ENCODE measurements at places on chromosomes 4 and X.

- DNase-seq = no peak
Observed at GRCh38 chrX:19280636-19281035, 63.1 kb upstream of the PDHA1 start.

- no peak for DNase-seq
Observed at GRCh38 chrX:120309873-120310705, 1.2 kb downstream of the TMEM255A start.

GRCh38 chr4:70678383-70678999, 9.8 kb upstream of the UTP3 start:
- no peak for DNase-seq

DNA sequence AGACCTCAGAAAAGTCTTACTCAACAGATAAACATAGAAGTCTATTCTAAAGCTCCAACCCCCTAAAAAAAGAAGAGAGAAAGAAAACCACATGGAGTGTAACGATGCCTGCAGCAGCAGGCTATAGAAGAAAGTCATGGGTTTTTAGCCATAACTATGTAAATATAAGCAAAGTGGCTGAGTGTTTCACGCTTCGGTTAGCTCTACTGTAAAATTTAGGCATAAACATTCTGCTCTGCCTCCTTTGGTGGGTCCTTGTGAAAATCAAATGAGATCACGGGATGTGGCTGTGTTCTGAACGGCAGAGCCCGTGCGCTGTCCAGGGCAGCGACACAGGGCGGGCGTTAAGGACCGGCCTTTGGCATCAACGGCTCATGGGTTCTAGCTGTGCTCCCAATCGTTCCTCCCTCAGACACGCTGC, 78.4 kb downstream of the IRF2 start:
- no peak for DNase-seq

DNA sequence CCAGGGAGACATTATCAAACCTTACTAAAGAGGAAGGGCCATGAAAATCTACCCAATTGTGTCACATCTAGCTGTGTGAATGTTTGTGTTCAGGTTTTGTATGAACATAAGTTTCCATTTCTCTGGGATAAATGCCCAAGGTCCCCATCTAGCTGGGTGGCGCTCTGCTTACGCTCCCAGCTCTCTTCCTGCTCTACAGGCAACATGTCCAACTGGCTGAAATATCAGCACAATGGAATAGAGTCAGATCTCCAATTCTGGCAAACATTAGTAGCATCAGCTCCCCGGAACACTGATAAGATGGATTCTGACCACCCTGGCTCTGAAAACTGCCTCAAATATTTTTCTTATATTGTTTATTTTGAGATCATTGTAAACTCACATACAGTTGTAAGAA, 74.8 kb downstream of the IRF2 start:
- no peak for DNase-seq

- no peak for DNase-seq
Observed at GRCh38 chr4:19739101-19739651, 512.5 kb upstream of the SLIT2 start.

- no peak for DNase-seq
Observed at GRCh38 chrX:22746081-22746480, 253.7 kb upstream of the DDX53 start.

GRCh38 chr4:150561143-150561737, 20.7 kb upstream of the MAB21L2 start:
- no peak for DNase-seq

GRCh38 chrX:108875548-108875947, 139.2 kb upstream of the IRS4 start:
- no peak for DNase-seq

DNA sequence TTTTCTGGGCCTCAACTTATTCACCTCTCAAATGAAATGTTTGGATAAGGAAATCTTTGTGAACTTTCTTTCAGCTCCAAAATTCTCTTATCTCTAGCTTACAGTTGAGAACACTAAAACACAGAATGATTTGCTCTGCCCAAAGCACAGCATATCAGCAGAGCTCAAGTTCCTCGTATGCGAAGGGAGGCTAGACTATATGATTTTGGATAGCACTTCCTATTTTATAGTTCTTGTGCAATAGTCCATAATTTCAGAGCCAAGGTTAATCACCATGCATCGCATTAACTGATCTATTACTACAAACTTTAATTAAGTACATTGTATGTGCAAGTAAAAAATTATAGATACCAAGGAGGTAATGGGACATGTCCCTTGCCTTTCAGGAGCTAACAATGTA, 27.0 kb upstream of the KLHL13 start:
- no peak for DNase-seq

DNA sequence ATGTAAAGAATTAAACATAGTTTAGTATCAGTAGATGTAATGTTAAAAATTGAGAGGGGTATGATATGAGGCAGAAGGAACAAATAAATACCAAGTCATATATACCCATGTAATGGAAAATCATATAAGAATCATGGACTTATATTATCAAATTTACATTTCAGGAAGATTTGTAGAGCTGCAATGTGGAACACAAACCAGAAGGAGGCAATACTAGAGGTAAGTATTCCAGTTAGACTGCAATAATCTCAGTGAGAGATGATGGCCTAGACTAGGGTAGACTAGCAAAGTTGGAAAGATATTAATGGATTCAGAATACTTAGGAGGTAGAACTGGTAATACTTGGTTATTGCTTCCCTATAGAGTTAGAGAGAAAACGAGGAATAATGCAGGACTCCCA, 603.0 kb upstream of the KLHL4 start:
- no peak for DNase-seq

DNA sequence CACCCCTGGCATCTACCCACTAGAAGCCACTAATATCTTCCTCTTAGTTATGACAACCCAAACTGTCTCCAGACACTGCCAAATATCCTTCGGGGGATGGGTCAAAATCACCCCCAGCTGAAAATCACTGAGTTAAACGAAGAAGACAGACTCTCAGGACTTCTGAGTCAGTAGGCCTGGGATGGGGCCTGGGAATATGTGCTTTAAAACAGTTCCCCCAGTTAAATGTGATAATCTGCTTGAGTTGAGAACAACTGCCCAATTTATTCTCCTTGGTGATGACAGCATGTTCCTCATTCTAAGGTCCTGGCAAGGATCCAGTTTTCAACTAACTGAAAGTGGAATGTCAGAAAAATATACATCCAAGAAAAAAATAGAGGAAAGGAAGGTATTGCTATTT, 52.4 kb downstream of the CBLL2 start:
- DNase-seq = no peak

GRCh38 chr4:167956676-167957075, 135.7 kb upstream of the ANXA10 start:
- DNase-seq = no peak

DNA sequence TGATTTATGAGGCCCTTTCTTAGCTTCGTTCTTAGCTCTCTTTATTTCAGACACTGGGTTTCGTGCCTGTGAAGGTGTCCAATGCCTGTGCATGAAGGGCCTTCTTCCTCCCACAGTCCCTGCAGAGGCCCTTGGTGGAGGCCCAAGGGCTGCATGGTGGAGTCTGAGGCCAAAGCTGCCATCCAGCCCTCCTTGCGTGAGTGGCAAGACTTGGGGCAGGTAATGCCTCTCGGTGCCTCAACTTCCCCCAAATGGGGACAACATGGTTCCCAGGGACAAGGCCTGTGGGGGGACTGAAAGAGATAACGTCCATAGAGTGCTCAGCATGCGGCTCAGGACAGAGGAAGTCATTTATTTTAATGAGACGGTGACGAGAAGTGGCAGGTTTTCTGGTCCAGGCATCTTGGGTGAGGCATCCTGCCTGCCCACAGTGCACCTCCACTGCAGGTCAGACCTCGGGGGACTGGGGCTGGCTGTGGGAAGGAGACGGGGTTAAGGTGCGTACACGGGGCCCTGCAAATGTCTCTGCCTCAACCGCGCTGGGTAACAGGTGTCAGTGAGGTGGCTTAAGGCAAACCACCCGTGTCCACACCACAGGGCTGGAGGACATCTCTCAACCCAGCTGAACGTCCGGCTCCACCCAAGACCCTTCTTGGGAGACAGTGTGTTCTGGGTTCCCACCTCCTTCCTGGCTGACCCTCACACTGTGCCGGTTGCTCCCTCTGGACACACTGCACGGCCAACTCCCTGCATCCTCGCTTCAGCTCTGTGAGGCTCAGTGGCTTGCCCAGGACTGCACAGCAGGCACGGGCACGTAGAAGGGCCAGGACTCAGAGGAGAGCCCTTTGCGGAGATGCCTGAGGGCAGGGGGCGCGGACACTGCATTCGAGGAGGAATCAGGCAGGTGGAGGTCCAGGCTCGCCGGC, 50.5 kb downstream of the PSAPL1 start:
- DNase-seq = no peak

DNA sequence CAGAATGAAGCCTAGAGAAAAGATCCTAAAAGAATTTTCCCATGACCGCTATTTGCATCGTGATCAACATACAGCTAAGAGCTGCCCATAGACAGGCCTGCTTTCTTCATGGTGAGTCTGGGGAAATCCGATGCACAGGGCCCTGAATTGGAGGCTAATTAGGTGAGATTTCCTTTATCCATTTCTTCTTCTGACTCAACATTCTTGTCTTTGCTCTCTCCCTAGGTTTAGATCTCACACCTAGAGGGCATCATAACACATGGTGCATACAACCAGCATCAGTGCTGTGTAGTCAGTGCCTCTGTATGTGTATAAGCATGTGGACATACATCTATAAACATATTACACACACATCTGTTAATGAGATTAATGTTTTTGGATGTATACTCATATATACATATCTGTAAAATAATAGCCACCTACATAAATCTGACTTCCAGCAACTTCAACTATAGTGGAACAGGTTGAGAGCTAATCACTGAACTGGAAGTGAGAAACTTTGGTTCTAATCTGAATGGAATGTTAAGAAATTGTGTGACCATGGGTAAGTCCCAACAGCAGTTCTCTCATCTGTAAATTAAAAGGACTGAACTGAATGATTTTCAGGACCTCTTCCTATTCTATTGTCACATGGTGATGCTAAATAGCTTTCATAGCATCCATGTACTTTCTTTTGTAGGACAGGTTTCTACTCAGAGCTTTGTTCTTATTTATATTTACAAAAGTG, 17.5 kb downstream of the GATB start:
- no peak for DNase-seq

GRCh38 chrX:133570549-133570948, 155.3 kb upstream of the GPC4 start:
- DNase-seq = no peak

DNA sequence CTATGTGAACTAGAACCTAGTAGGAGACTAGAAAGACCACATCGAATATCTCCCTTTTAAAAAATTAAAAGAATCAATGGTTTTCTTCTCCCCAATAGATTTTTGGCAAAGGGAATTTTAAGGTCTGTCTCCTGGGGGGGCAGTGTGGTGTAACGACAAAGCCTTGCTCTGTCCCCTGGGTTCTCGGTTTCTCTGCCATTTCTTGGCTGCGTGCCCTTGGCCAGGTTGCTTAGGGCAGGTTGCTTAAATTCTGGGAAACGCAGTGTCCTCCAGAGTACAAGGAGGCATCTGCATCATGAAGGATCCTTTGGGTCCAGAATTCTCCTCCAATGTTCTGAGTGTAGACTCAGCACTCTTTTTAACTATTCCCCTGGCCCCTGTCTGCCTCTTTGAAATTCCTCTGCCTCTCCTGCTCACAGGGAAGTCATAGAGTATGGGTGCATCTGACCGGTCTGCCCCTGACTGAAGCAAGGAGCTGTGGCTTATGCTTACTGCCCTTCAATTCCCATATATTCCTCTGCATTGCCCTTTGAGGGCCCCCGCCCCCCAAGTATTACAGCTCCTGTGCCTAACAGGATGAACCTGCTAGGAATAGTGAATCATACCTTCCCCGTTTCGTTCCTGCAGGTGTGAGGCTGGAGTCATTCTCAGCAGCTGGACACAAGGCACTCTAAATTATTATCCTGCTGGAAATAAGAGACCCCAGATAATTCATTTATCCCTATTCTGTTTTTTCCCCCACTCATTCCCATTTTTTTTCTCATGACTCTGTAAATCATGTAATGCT, 2.2 kb downstream of the KIT start:
- no peak for DNase-seq

GRCh38 chr4:184671101-184671500, 21.6 kb downstream of the PRIMPOL start:
- no peak for DNase-seq

- DNase-seq = no peak
Observed at GRCh38 chr4:44668526-44668925, 9.7 kb upstream of the GUF1 start.

- DNase-seq = no peak
Observed at GRCh38 chr4:170853422-170854021, 763.8 kb upstream of the AADAT start.

- no peak for DNase-seq
Observed at GRCh38 chrX:30997411-30997810, 74.4 kb downstream of the FTHL17 start.

Data from stimulated activated CD8-positive, alpha-beta memory T cell treated with anti-CD3 and anti-CD28 coated beads, Interleukin-4, amount 100 ng/mL, for 1 hour (primary cell).